Stimulated activated CD8-positive, alpha-beta memory T cell treated with anti-CD3 and anti-CD28 coated beads, Interleukin-15, amount 100 ng/mL, for 1 hour (primary cell): ENCODE measurements at places on chromosomes 1 and 21.

GRCh38 chr1:52641307-52641706 is 8.3 kb downstream of the SHISAL2A start:
- DNase-seq = no peak

DNA sequence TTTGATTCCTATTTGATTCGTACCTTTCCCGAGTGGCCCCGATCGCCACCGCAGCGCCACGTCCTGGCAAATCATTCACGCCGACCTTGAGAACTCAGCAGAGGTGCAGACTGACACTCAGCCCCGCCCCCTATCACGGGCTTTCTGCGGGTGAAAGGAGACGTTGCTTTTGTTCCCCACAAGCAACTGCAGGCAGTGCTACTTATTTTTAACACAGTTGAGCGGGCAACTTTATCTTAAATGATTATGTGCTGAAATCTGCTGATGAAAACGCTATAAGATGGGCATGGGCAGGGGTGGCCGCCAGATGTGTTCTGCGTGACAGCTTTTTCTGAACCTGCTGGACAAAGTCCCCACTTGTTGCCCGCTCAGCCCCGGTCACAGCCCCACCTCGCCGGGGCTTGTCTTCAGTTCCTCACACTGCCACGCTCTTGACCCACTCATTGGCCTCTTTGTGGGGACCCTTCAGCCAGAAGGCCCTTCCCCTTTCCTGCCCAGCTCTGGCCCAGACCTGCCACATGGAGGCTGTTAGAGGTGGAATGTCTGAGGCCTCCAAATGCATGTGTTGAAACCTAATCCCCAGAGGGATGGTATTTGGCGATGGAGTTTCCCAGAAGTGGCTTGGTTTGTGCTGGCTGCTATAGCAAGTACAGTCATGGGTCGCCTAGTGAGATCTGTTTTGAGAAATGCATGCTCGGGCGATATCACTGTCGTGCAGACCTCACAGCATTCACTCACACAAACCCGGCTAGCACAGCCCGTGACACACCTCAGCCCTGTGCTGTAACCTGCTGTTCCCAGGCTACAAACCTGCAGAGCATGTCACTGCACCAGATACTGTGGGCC is 15.7 kb upstream of the PDXK start:
- DNase-seq = no peak

- no peak for DNase-seq
Observed at GRCh38 chr1:43533584-43533983, 2.9 kb downstream of the PTPRF start.

DNA sequence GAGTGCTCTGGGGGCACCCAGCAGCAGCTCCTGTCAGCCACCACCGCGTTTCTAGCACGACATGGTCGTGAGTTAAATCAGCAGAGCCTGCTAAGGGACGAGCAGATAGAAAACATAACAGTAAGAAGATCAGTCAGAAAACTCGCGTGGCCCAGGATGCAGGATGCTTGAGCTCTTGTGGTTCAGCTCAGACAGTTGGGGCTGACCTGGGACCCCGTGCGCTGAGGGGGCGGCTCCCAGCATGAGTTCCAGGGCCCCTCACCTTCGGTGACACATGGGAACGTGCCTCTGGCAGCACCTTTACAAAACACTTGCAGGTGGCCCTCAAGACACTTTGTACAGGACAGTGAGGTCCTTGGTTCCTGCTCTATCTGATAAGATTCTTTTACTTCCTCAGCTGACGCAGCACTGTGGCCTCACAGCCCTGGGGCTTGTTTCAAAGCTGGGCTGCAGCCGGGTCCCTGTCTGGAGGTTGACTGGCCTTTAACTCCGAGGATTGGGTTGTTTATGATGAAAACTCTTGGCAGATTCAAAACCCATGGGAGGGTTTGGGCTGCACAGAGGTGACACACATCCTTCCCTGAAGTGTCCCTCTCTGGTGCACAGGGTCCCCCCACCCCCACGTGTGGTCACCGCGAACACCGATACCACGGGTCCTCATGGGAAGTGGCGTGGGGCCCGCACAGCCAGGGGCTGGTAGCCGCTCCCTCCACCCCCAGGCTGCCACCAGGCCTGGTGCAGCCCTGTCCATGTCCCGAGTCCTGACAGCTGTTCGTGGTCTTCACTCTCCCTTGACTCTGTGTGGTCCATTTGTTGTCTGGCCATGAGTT is 65.3 kb upstream of the COL6A1 start:
- no peak for DNase-seq

- DNase-seq = no peak
Observed at GRCh38 chr1:153535242-153536011, at the start of gene S100A6. Gene S100A6, minus strand, starts transcription at chr1:153535991. Its CDS starts 652 bp downstream, at chr1:153535339.

DNA sequence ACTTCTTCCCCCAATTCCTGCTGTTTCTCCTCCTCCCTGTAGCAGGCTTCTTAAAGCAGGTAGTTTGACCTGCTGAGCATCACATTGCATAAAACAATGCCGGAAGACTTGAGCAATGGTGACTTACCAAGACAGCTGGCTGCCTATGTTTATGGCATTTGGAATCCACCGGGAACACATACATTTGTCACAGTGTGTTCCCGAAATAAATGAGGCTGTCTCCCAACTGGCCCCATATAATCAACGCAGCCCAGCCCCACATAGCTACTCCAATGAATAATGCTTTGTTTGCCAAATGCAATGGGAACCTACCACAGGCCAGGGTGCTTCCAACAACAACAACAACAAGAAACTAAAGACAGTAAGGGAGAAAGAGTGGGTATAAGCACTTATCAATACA is 186.1 kb upstream of the MAP1LC3C start:
- DNase-seq = no peak

DNA sequence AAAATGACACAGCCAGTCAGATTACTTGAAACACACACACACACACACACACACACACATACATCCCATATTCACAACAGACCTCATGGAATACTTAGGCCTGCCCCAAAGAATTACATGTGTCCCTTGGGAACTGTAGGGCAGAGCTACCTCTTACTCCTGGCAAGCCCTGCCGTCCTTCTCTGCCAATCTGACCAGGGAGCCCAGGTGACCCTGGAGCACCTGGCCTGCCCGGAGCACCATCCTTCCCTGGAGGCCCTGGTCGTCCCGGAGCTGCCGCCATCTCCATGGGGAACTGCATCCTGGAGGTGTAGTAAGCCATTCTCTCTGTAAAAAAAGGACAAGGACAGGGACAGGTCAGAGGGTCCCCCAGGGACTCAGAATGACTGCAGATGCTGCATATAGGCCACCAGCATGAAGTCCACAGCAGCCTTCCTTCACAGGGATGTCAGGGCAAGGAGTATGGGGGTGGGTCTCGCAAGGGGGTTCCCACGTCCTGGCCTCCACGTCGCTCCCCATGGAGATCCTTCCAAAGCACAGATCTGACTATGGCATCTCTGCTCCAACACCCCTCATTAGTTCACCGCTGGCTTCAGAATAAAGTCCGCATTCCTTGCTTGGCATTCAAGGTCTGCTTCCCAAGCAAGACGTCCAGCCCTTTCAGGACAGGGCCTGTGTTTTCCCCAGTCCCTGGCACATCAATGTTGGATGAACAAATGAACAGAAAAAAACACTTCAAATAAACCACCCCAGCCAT is 9.2 kb upstream of the PEF1 start:
- DNase-seq = no peak

DNA sequence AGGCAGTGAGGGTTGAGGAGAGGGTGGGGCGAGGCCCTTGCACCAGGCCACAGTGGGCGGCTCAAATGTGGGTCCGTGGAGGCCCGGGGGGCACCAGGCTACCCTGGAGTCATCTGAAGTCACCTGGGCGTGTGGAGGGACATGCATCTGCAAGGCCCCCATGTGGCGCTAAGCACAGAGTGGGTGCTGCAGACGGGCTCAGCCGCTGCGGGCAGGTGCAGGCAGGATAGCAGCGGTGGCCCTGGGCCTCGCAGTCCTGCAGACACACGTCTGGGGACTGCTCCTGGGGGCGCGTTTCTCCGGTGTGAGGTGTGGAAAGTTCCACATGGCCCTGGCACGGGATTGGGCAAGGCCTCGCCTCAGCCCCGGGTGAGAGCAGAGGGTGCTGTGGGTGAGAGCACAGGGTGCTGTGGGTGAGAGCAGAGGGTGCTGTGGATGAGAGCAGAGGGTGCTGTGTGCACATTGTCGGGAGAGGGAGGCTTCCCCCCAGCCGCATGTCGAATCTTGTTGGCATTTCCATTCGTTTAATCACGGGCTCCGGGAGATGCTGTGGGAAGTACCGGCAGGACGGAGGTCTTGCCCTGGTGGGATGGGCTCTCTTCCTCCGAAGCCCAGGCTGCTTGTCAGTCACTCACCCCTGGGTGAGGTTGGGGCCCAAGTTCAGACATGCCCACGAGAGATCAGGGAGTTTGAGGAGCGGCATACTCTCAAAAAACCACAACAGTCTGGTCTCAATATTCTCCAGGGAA is 46.5 kb downstream of the TP73 start:
- no peak for DNase-seq

DNA sequence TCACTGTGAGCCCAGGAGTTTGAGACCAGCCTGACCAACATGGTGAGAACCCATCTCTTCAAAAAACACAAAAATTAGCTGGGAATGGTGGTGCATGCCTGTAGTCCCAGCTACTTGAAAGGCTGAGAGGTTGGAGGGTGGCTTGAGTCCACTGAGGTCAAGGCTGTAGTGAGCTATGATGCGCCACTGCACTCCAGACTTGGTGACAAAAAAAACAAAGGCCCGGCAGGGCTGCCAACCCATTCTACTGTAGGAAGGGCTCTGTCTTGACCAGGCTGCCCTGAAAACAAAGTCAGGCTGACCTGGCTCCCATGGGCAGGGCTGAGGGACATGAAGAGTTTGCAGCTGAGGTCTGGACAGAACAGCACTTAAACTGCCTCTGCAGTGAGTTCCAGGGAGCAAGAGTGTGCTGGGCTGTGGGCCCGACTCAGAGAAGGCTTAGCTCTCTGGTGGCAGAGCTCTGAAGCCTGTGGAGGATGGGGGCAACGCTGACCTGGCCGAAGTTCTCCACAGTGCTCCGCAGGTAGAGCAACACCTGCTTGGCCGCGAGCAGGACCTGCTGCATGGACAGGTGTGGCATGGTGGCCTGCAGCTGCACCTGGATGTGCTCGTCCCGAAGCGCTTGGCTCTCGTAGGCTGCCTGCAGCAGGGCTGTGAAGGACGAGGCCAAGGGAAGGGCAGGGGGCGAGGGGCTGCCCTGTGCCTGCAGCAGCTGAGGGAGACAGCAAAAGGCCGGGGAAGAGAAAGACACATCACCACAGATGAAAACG is 42.4 kb downstream of the URB1 start:
- no peak for DNase-seq

- no peak for DNase-seq
Observed at GRCh38 chr1:157696966-157697628, 3.5 kb downstream of the FCRL3 start.

GRCh38 chr1:64251971-64252370 is 48.5 kb downstream of the UBE2U start:
- DNase-seq = no peak

- DNase-seq = no peak
Observed at GRCh38 chr1:119656410-119656955, 8.4 kb upstream of the ZNF697 start.

- DNase-seq = no peak
Observed at GRCh38 chr21:14088391-14088790, 122.4 kb downstream of the LIPI start.

GRCh38 chr1:113913887-113914664 is 8.9 kb downstream of the DCLRE1B start:
- no peak for DNase-seq

DNA sequence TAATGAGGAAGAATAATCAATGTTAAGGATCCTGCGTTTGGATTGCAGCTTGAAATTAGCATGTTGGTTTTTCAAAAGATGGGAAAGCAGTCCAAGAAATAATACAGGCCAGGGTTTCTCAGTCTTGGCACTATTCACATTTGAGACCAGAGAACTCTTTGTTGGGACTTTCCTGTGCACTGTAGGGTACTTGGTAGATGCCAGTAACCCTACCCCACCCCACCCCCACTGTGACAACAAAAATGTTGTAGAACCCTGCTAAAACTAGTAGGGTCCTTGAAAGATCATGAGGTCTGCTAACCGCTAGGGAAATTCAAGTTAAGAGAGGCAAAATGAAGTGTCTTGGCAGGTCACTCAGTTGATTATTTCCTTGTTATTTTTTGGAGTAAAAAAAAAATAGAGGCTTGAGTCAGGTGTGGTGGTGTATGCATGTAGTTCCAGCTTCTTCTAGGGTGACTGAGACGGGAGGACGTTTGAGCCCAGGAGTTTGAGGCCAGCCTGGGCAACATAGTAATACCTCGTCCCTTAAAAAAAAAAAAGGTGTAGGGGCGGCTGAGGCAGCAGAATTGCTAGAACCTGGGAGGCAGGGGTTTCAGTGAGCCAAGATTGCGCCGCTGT is 53.3 kb downstream of the SPEN start:
- no peak for DNase-seq

- no peak for DNase-seq
Observed at GRCh38 chr1:107941531-107941930, 23.4 kb downstream of the VAV3 start.
